ENCODE measurements at places on chromosomes 11 and 22.
A peak's percentile ranks its signal among the peaks of the same experiment; 100 is the strongest.

- DNase-seq: no peak
These were observed 660.5 kb downstream of the NTM start for GRCh38 chr11:132030896-132031295.

- no peak for DNase-seq
These were observed 158.7 kb upstream of the PDGFD start for GRCh38 chr11:104322696-104323095.

DNA sequence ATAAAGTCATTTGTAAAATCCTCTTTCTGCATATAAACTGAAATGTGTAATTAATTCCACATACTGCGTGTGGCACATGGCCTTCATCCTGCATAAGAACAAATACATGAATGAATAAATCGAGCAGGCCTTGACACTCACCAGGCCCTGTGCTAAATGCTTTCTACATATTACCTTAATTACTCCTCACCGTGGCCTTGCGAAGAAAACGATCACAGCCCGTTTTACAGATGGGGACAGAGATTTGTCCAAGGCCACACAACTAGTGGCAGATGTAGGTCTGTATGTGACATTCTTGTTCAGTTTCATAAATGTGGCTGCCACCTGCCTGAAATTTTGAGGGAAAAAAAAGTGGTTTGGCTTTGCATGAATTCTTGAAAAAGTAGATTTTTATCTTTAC, 5.8 kb upstream of the CCND1 start:
- DNase-seq: no peak

DNA sequence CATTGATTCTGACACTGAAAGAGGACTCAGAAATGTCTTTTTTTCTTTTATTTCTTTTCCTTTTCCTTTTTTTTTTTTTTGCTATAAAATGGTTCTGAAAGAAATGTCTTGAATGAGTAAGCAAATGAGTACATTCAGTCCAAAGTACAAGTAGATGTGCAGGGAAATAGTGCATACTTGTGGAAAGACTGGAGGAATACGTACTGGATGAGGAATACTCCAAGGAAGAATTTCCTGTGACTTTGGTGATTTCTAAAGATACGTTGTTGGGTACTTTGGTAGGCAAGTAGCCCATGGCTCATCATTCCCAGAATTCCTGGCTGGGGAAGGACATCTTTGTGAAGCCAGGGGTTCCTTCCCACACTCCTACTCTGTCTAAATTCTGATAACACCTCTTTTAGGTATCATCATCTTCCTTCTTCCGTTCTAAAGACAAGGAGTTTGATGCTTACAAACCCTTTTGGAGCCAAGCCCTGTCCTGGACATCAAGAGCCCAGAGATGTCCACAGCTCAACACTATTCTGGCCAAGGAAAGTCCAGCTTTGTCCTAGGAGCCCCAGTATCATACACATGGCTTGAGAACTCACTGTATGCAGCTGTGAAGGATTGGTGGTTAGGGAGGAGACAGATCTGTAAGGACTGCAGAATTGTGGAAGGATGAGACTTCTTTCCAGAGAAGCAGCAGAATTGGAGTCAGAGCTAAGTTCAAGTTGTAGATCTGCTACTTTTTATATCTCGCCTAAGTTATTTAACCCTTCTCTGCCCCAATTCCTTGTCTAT, 4.8 kb upstream of the NUP98 start:
- DNase-seq: no peak

- peak; percentile 68 for DNase-seq
These were observed 34.7 kb upstream of the SEPTIN5 start for GRCh38 chr22:19679522-19680101.

DNA sequence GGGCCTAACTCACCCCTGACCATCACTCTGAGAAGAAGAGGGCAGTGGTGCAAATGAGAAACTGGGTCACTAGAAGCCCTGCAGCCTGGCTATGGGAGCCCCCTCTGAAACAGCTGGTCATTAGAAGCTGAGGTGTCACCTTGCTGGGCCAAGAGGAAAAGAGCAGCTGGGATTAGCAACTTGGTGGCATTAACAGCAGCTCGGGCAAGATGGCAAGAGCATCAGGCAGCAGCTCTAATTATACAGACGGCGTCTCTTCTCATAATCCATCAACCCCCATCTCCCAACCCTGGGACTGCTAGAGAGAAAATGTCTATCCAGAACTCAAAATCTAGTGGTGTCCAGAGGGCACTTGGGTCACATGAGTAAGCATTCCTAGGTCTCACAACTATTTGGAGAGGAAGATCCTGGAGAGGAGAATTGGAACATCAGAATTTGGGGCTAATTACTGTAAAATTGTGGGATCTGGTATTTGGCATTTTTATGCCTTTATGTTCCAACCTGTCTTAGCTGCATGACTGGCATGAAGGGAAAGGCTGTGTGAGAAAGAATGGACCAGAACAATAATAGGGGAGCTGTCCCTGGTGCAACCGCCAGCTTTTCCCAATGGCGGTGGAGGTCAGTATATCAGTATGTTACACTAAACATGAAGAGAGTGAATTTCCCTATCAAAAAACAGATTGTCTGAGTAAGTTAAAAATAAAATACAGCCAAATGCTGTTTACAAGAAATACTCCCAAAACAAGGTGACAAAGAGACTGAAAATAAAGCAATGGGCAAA, 7.6 kb upstream of the LMO1 start:
- DNase-seq: no peak

- DNase-seq: no peak
These were observed 39.6 kb upstream of the CTSC start for GRCh38 chr11:88377144-88377543.

DNA sequence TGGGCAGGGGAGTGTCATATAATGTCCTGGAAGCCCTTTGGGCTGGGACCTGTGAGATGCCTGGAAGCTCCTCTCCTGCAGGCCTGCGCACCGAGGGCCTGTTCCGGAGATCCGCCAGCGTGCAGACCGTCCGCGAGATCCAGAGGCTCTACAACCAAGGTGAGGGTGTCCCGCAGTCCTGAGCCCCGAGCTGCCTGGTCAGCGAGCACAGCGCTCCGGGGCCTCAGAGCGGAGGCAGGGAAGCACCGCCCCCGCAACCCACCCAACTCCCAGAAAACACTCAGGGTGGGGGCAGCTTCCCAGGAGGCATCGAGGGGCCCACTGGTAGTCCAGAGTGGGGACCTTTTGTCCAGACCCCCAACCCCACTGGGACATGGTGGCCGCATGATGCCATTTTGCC, 95.5 kb downstream of the ARHGAP8 start:
- DNase-seq: no peak

DNA sequence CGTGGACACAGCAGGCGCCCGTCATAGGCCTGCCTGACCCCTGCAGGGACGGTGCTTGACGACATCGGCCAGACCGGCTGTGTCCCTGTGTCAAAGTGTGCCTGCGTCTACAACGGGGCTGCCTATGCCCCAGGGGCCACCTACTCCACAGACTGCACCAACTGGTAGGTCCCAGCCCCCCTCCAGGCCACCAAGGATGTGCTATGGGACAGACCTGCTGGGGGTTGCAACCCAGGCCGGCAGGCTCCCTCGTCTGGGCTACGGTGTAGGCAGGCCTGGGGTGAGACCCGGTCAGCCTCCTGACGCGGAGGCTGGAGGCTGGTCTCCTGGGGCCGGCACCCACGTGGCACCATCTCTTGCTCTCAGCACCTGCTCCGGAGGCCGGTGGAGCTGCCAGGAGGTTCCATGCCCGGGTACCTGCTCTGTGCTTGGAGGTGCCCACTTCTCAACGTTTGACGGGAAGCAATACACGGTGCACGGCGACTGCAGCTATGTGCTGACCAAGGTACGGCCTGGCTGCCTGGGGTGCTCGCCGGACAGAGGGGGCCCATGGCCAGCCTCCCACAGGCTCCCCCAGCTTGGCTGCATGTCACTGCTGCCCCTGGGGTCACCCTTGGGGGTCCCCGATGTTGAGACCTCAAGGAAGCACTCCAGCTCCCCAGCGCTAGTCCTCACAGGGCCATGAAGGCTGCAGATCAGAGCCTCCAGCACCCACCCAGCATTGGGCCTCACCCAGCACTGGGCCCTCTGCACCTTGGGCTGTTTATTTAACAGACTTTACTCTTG, 7.7 kb downstream of the MUC5AC start:
- no peak for DNase-seq

DNA sequence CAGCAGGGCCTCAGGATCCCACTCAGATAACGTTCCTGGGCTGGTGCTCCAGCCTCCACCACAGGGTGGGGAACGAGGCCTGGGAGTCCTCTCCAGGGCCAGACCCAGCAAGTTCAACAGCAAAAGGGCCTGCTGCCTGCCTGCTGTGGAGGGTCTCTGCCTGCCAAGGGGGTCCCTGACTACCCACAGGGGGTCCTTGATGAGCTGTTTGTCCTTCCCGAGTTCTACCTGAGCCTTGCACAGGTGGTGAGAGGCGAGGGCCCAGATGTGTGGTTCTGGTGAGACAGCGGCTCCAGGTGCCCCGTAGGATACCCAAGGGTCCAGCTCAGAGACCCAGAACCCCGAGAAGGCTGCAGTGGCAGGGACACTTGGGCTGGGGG, 4.4 kb downstream of the DUSP8 start:
- no peak for DNase-seq

GRCh38 chr11:33507967-33508366, 192.7 kb downstream of the C11orf91 start:
- no peak for DNase-seq

DNA sequence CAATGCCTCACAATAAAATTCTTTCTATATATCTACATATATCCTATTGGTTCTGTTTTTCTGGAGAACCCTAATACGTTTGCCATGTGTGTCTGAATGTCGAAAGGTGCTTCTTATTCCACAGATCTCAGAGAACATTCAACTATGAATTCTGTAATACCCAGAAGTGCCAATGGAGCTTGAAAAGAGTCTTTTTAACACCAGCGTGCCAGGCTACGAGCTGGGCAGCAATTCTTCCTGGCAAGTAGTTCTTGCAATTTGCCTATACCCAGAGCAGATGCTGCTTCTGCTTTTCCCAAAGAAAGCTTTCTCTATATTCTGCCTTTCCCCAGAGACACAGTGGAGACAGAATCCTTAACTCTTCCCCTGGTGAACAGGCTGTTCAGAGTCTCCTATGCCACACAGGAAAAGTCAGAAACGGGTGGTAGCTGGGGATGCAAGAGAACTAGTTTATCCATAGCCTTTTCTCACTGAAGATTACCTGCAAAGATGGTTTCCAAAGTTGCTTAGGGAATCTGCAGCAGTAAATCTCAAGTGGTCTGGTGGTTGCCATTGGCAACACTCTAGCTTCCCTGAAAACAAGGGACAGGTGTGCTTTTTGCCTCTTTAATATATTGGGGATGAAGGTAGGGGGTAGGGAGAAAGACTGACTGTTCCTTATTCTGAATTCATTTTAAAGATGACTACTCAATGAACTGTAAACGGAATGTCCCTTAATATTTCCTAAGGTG, 16.8 kb upstream of the PAFAH1B2 start:
- no peak for DNase-seq

DNA sequence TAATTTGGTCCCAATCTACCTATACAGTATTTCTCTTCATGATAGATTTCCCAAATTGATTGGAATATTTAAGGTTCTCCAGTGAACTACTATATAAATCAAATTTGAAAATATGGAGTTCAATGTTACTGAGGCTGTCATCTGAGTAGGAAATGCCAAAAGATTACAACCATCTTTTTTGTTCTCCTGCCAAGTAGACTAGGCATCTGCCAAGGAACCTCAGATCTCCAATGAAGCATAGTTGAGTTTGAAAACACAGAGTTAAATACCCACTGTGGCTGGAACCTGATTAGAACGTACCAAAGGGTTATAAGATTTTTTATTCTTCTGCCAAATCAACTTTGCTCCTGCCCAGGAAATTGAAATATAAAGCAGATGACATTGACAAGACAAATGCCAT, 330.9 kb downstream of the CNTN5 start:
- DNase-seq: no peak

DNA sequence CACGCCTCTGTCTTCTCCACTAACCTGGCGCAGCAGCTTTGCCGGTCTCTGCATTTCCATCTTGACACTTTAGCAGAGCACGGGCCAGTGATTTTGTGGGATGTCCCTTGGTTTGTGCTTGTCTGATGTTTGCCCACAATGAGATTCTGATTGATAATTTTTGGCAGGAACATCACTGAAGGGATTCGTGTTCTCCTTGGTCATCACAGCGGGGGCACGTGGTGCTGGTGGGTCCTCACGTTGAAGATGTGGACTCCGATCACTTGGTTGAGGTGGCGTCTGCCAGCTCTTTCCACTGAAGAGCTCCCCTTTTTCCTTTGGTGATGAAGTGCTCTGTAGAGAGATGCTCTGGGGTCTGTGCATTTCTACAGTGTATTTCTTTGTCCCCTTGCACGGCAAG, 37.2 kb downstream of the TBC1D22A start:
- DNase-seq: no peak

GRCh38 chr11:125235071-125235471, 70.5 kb downstream of the PKNOX2 start:
- DNase-seq: no peak

- DNase-seq: no peak
These were observed 428.5 kb downstream of the FAM181B start for GRCh38 chr11:82305123-82305522.

- no peak for DNase-seq
These were observed 17.9 kb downstream of the ARHGEF12 start for GRCh38 chr11:120354068-120354467.

DNA sequence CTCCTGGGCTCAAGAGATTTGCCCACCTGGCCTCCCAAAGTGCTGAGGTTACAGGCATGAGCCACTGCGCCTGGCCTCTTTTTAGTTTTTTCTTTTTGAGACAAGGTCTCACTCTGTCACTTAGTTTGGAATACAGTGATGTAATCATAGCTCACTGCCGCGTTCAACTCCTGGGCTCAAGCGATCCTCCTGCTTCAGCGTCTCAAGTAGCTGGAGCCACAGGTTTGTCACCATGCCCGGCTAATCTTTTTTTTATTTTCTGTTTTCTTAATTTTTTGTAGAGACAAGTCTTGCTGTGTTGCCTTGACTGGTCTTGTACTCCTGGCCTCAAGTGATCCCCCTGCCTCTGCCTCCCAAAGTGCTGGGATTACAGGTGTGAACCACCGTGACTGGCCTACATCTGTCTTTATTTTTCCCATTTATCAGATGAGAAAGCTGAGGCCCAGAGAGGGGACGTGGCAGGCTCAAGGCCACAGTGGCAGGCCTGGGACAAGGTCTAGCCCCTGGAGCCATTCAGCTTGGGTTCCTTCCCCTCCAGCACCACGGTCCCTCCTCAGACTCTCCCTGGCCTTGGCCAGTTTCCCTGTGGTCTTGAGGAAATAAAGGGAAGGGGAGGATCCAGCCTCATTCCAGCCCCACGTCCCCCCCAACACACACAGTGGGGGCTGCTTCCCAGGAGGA, 2.8 kb upstream of the KDELR3 start:
- no peak for DNase-seq

- DNase-seq: no peak
These were observed 8.7 kb downstream of the PRR5 start for GRCh38 chr22:44710474-44711240.

DNA sequence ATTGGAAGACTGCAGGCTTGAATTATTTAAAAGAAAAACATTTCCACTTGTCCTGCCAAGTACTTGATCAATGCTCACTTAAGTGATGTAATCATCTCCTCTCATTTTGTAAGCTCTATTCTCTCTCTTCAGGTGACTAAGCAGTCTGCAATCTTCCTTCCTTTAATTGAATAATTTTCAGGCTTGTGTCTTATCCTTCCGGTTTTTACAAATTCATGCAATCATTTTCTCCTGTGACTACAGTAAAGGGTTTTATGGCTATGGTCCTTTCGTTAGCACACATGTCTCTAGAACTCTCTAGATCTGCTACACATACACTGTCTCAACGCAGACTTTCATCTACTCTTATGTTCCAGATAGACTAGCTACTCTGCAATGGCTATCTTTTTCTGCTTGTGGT, 12.6 kb upstream of the UPB1 start:
- DNase-seq: no peak
